A549 (cell line): ENCODE measurements at places on chromosomes 16 and 17. TPM values are rescaled to one million over a fixed set of nuclear protein-coding genes. Genes with fewer than 3 reads are reported as not detected.

- no peak for DNase-seq
Observed at GRCh38 chr16:68617734-68618133, 27.4 kb upstream of the CDH3 start.

- DNase-seq: no peak
Observed at GRCh38 chr17:62790564-62790986, 17.5 kb downstream of the MARCHF10 start.

- DNase-seq: no peak
Observed at GRCh38 chr17:66527335-66527734, 224.9 kb downstream of the PRKCA start.

The TMEM235 gene
- not detected in 3 replicates for polyA plus RNA-seq

The RHBDL1 gene
- 1.2 to 1.6 TPM (median 1.4 TPM) in 3 replicates for polyA plus RNA-seq
